ENCODE measurements at places on chromosomes 5 and 9.

DNA sequence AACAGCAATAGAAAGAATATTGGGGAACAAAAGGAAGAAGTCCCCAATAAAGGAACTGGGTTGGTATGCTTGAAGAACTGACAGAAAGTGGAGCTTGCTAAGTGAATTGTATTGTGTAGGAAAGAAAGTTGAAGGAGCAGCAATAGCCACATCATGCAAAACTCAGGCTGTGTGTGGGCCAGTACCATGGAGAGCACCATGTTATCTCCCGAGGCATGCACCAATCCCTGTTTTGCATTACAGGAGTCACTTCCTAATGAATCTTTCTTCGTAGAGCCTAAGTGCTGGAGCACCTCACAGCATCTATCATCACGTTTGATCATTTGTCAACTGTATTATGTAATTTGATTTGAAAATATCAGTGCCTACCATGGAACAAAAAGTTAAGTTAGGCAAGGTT, 137.7 kb upstream of the NMUR2 start:
- DNase-seq: no peak

GRCh38 chr5:59873113-59873512, 20.4 kb downstream of the PDE4D start:
- peak; percentile 76 for DNase-seq

DNA sequence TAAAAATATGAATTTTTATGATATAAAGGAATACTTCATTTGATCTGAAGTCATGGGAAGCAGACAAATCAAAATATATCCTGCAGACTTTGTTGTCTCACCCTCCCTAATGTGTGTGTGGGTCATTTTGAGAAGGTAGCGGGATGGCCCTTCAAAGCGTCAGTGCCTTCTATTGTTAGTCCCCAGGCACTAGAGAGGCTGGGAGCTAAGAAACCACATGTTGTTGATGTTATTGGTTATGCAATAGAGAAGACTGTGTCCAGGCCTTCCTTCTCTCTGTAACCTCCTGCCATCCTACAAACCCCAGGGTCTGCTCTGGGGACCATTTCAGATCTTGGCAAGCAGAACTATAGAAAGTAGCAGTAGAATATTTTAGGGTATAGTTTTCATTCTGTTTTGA, 94.7 kb downstream of the NLN start:
- no peak for DNase-seq

DNA sequence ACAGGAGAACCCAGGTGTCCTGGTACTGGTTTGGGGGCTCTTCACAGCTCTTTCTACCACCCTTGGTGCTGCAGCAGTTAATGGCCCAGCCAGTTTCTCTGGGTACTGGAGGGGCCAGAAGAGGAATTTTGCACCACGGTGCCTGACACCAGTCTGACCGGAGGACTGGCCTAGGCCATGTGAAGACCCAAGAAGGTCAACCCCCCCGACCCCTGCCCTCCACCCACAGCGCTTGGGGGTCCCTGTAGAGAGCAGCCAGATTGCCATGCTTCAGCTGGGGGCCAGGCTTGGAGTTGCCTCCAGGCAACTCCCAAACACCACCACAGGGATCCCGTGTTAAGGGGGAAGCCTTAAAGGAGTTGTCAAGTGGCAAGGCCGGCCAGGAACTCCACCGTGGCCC, 6.2 kb downstream of the ARSI start:
- no peak for DNase-seq

GRCh38 chr5:17056141-17056631, 120.1 kb upstream of the MYO10 start:
- DNase-seq: no peak

DNA sequence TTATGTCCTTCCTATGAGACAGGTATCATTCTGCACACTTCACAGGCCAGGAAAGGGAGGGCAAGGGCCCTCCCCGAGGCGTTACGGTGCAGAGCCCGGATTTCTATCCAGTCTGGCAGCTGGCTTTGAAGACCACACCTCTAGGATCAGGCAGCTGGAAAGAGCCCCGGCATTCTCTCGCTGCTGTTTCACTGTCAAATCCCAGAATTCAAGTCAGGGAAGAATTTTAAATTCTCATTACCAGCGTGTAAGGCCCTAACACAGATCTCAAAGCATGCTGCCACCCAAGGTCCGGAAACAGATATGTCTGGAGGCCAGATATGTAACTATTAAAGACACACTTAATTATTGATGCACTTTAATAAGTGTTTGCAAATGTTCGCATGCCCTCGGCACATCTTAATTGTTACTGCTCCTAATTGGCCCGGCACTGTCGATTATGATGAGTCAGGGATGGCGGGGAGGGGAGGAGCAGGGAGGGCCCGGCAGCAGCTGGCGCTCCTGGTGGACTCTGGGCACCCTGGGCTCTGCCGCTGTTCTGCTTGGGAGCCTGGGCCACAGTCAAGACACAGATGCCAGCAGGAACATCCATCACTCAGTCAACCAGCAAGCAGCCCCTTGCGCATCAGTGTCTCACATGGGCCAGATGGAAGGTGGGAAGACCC, 76.3 kb upstream of the BARHL1 start:
- DNase-seq: no peak

- no peak for DNase-seq
Observed at GRCh38 chr9:22401671-22402070, 45.0 kb upstream of the DMRTA1 start.

GRCh38 chr5:146624179-146624578, 108.2 kb upstream of the GPR151 start:
- DNase-seq: no peak

- no peak for DNase-seq
Observed at GRCh38 chr9:20031836-20032235, 243.0 kb upstream of the SLC24A2 start.

DNA sequence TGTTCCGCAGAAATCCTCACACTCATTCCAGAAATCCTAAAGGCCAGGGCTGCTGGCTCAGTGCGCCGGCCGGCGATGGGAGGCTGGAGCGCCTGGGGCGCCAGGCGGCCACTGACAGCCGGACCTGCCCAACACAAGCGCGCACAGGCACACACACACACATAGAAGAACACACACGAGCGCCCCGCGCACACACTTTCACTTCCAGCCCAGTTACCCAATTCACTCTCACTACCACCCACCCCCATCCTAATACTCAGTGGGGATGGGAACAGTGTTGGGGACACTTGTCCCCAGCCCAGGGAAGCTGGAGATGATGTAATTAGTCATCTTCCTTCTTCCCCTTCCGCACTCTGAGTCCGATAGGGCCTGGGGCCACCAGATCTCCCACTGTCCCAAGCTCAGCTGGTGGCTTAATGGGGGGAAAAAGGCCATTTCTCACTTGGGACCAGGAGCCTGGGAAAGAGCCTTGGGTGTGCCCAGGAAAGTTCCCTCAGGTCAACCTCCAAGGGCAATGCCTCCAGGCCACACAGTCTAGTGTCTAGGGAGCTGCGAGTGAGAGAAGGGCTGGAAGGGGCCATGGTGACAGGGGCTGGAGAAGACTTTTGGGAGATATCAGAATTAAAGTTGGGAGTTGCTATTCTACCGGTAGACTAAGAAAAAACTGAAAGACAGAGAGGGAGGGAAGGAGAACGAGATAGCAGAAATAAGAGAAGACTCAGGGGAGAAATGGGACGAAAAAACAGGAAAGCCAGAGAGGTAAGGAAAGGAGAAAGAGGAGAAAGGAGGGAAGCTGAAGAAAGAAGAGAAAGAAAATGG, 1.7 kb downstream of the EBF1 start:
- no peak for DNase-seq

DNA sequence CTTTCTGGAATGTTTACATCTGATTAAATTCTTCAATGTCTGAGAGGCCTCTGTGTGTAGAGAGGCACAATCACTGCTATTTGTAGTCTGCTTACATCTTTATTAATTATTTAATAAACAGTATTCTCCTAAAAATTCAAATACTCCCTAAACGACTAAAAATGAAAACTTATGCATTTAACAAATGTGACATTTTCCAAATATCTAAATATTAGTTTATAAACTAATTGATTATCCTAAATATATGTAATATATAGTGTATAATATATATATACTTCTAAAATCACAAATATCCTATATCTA, 57.7 kb upstream of the ZBED3 start:
- no peak for DNase-seq

DNA sequence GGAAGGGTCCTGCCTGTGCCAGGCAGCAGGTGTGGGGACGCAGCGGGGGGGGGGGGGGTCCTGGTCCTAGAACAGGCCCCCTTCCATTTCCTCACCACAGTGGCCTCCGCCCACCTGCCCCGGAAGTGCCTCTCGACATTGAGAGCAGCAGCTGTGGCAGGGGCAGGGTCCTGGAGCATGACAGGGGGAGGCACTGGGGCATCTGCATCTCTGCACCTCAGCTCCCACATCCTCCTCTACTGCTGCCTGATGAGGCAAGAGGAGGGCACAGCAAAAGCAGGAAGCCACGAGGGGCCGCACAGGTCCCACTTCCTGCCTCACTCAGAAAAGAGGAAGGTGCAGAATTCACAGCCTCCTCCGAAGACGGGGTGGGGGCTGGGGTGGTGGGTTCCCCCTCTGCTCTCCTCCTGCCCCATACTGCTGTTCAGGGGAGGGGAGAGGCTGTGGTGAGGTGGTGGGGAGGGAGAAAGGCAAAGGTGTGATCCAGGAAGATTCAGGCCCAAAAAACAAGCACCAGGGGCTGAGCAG, 14.8 kb downstream of the AKNA start:
- no peak for DNase-seq

- DNase-seq: no peak
Observed at GRCh38 chr5:116579144-116579543, 4.5 kb upstream of the SEMA6A start.

GRCh38 chr5:111948092-111948841, 191.3 kb upstream of the NREP start:
- DNase-seq: peak; percentile 88

- DNase-seq: no peak
Observed at GRCh38 chr9:24832307-24832706, 286.6 kb upstream of the IZUMO3 start.

DNA sequence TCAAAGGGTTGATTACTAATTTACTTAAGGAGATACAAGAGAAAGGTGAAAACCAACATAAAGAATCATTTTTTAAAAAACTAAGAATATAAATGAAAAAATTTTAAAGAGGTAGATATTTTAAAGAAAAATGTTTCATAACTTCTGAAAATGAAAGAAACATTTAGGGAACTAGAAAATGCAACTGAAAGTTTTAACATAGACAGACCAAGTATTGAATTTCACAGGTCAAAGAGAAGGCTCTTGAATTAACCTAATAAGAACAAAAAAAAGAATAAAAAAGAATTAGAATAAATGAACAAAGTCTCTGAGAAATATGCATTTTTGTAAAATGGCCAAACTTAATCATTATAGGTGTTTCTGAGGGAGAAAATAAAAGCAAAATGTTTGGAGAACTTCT, 16.1 kb upstream of the FAM174A start:
- no peak for DNase-seq
